ENCODE measurements at places on chromosomes 16 and 17.

DNA sequence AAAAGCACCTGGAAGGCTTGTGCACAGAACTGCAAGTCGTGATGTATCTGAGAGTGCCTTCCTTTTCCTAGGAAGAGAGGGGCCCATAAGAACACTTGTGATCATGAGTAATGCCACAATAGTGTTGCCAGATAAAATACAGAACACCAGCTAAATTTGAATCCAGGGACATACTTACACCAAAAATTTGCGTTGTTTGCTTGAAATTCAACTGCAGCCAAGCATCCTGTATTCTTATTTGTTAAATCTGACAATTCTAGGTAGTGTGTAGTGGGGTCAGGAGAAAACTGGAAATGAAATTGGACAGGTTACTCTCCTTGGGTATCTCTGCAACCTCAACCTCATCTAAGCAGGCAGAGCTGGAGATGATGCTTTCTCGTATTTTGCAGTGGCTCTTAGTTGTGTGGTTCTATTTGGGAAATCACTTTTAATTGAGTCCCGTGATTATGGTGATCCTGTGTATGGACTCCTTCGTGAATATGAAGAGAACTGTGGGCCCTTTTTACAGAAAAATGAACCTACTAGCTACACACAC is 12.0 kb downstream of the SLC35B1 start:
- DNase-seq, result no peak

GRCh38 chr17:60819447-60820130 is 141.9 kb downstream of the BCAS3 start:
- DNase-seq, result no peak

DNA sequence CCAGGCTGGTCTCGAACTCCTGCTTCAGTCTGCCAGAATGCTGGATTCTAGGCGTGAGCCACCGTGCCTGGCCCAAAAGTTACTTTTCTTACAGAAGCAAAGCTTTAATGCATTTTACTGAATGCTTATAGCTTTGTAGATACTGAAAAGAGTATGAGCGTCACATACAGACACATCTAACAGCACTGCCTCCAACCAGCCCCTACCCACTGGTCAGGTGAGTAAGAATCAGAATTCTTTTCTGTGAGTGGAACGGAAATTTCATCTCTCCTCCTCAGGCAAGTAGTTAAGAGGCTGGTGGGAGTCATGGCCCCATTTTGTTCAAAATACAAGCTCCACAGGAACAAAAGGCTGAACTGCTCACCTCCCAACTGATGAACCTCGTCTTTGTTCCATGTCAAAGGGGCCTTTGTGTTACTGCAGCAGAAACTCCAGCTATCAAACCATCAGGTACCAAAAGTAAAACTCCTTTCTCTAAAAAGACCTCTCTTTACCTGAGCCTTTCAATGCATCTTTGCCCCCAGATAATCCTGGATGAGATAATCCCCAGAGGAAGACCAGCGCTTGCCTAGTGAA is 92.4 kb upstream of the RPH3AL start:
- no peak for DNase-seq

DNA sequence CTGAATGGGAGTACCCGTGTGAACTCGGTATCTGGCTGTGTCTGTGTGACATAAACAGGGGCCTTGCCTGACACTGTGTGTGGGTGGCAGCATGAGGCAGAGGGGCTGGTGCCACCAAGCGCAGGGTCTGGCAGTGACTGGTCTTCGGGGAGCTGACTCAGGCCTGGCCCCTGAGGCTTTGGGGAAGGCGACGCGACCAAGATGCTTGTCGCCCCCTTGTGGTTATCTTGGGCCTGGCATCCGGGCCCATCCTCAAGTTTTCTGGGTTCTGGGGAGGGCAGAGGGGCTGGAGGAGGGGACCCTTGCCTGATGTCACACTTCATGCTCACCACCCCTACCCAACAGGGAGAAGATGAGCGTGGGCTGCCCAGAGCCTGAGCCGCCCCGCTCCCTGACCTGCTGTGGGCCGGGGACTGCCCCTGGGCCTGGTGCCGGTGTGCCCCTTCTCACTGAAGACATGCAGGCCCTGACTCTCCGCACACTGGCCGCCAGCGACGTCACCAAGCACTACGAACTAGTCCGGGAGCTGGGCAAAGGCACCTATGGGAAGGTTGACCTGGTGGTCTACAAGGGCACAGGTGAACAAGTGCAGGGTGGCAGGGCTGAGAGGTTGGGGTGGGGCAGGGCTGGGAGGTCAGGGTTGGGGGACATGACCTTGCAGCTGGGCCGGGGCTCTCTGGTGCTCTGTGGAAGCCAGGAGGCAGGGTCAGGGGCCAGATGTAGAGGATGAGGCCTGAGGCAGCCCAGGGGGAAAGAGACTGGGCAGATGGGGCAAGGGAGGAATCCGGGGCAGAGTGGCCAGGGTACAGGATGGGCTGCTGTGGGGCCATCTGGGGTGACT is 24.9 kb downstream of the SBK1 start:
- peak; percentile 13 for DNase-seq

GRCh38 chr16:48960830-48961229 is 320.8 kb downstream of the CBLN1 start:
- DNase-seq, result no peak

DNA sequence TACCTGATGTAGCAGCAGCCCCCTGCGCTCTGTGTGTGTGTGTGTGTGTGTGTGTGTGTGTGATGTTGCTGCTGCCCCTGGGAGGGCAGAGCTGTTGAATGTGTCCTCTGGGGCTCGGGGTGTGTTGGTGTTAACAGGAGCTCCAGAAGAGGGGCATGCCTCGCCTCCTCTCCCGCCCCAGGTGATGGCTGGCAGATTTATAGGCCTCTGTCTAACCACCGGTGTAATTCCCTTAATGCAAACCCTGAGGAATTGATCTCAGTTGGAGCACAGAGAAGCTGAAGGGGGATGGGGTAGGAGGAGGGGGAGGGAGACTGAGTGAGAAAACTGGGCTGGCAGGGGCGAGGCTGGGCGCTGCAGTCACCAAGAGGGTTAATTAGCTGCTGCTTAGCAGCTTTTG is 10.0 kb downstream of the CACNA1G start:
- DNase-seq, result no peak

DNA sequence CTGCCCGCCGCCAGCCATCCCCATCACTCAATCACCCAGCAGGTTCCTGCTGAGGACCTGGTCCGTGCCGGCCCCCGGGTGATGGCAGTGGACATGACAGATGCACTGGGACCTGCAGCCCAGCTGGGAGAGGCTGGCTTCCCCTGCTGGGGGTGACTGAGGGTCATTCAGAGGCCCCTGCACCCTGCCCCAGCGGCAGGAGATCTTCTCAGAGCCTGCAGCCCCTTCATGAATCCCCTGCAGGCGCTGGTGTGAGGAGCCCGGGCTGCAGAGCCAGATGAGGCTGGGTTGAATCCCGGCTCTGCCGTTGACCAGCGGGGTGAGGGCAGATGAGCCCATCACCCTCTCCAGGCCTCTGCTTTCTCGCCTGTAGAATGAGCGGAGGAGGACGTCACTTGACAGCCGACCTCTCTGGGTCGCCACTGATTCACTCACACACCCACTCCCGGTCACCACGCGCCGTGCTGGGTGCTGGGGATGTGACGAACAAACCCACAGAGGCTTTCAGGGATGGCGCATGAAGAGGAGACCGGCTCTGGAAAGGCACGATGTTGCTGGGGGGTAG is 95.2 kb upstream of the CIBAR2 start:
- DNase-seq, result no peak

- DNase-seq, result no peak
These were observed 27.4 kb downstream of the STH start for GRCh38 chr17:46026166-46027047.

GRCh38 chr16:75070012-75070841 is 46.4 kb downstream of the LDHD start:
- no peak for DNase-seq

DNA sequence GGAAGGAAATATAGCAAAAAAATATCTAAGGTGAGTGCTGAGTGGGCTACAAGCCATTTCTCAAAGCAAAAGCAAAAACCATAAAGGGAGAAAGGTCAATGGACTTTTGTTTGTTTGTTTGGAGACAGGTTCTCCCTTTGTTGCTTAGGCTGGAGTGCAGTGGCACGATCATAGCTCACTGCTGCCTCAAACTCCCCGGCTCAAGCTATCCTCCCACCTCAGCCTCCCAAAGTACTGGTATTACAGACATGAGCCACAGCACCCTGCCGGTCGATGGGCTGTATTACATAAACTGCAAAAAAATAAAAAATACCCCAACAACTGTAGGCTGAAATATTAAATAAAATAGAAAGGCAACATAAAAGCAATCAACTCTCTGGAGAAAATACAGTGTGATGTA is 3.5 kb upstream of the RBBP6 start:
- no peak for DNase-seq

Measured in NCI-H510A treated with DMSO at 0.1 percent for 48 hours (cell line).